ENCODE measurements at places on chromosomes 5 and 9. TPM values are rescaled to one million over a fixed set of nuclear protein-coding genes. Genes with fewer than 3 reads are reported as not detected.

Gene NPDC1
- 24.6 TPM for total RNA-seq

Gene HSPB3
- 4.7 TPM for total RNA-seq

Gene LCN2
- total RNA-seq = 0.25 TPM

Gene SPATA31A3
- total RNA-seq = not detected

Gene CCNO
- not detected for total RNA-seq

Gene PTCD2
- 6.6 TPM for total RNA-seq

Gene SPEF2
- total RNA-seq = 17.5 TPM

Gene PCDHA4
- total RNA-seq = 15.7 TPM

Data from temporal lobe (tissue), 4 donors.